Thoracic aorta endothelial cell (primary cell): ENCODE measurements at places on chromosomes 3 and 15. TPM values are rescaled to one million over a fixed set of nuclear protein-coding genes. Genes with fewer than 3 reads are reported as not detected.

The SNTN gene
- not detected in 2 replicates for total RNA-seq

The RRP9 gene
- total RNA-seq = 20.6 and 21.1 TPM in 2 replicates

The ALAS1 gene
- 57.6 and 71.7 TPM in 2 replicates for total RNA-seq

The CAPN3 gene
- 0.27 and 0.57 TPM in 2 replicates for total RNA-seq

The LAMB2 gene
- 189 and 254 TPM in 2 replicates for total RNA-seq

The NANOGP8 gene
- 0.14 TPM in 1 of 2 replicates, not detected in the other for total RNA-seq

The MEX3B gene
- total RNA-seq = 7.3 and 10.9 TPM in 2 replicates

The USP50 gene
- total RNA-seq = 0.14 and 0.40 TPM in 2 replicates

The RPUSD2 gene
- total RNA-seq = 10.0 and 10.6 TPM in 2 replicates

The GATA2 gene
- 24.5 and 38.3 TPM in 2 replicates for total RNA-seq
